ENCODE measurements at places on chromosomes 1 and 21.

DNA sequence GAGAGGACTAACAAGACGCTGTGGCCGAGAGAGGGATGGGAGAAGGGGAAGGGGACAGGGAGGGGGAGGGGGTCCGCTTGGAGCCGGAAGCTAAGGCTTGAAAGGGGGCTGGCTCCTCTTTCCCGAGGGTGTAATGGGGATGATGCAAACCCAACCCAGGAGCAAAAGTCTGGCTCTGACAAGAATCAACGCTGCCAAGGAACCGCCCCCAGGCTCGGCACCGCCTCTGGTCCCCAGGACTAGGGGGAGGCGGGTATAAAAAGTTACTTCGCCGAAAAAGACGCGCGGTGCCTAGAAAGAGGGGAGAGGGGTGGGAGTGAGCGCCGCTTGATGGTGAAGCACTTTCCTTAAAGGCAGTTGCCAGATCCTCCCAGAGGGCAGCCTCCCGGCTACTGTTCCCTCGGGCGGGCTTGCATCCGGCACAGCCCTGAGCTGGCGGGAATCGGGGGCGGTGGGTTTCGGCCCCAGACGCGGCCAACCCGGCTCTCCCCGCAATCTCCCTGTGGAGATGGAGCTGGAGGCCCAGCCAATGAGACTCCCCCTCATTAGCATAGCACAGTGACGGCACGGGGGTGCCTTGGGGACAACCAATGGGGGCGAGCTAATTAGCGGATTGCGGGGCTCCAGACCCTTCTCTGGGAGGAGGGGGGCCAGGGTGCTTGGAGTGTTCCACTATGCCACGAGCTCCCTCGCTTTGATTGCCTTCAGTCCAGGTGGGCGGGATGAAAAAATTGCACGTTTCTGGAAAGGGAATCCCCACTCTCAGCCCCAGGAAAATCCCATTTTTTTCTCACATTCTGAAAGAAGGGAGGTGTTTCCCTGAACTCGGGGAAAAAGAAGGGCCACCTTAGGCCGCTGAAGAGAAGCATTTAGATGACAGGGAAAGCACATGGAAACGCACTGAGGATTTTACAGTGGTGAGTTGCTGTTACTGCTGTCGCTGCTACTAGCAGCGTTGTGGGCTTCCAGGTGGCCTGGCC, at the start of gene KCNT2:
TSS of gene KCNT2 (minus strand) at position 51 of the 980 bp plus-strand sequence. CDS start 131 bp downstream, outside the sequence.
- DNase-seq = no peak

DNA sequence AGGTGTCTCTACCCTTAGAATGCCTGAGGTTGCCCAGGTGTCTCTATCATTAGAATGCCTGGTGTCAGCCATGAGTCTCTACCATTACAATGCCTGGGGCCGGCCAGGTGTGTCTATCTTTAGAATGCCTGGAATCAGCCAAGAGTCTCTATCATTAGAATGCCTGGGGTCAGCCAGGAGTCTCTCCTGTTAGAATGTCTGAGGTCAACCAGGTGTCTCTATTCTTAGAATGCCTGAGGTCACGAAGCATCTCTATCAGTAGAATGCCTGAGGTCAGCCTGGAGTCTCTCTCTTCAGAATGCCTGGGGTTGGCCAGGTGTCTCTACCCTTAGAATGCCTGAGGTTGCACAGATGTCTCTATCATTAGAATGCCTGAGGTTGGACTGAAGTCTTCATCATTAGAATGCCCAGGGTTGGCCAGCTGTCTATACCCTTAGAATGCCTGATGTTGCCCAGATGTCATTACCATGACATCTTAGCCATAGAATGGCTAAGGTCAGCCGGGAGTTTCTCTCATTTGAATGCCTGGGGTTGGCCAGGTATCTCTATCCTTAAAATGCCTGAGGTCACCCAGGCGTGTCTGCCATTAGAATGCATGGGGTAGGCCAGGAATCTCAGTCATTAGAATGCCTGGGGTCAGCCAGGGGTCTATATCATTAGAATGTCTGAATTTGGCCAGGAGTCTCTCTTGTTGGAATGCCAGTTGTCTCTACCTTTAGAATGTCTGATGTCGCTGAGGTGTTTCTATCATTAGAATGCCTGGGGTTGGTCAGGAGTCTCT, 44.0 kb downstream of the RNF187 start:
- DNase-seq = no peak

DNA sequence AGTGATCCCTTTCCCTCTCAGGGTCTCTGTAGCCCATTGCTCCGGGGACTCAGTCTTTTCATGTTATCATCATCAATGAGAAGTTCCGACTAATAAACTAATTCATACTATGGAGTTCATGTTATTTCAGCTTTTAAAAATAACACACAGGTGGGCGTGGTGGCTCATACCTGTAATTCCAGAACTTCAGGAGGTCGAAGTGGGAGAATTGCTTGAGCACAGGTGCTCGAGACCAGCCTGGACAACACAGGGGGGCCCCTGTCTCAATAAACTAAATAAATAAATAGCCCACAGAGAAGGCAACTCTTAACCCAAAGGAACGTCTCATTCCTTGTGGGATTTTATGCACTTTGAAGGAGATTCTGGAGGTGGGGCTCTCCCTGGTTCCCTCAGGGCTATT, 14.5 kb downstream of the MYBPH start:
- DNase-seq = no peak

- no peak for DNase-seq
Observed at GRCh38 chr1:95216292-95216990, 17.6 kb upstream of the RWDD3 start.

DNA sequence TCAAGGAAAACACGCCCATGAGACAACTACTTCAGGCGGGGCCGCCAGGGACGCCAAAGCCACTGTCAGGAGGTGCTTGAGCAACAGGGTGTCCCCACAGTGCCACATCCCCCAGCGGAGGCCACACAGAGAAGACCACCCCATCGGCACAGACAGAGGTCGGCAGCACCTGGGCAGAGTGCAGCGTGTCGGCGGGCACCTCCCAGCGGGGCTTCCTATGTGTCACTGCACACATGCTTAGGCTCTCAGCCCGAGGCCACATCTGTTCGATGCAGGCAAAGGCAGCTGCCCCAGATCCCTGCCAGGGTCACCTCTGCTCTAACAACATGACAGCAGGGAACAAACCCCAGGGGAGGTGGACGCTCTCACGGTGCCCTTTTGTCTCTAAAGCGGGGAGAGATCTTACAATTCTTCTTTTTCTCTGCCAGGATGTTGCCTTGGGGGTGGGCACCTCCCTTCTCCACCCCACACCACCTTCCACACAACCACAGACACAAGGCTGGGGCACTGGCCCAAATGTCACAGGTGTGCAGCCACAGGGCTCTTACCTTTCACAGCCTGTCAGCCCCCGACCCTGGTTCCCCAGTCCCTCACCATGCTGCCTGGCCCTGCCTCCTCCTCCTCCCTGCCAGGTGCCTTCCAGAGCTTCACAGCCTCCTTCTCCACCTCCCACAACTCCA, 4.2 kb downstream of the KRTAP10-8 start:
- DNase-seq = no peak

DNA sequence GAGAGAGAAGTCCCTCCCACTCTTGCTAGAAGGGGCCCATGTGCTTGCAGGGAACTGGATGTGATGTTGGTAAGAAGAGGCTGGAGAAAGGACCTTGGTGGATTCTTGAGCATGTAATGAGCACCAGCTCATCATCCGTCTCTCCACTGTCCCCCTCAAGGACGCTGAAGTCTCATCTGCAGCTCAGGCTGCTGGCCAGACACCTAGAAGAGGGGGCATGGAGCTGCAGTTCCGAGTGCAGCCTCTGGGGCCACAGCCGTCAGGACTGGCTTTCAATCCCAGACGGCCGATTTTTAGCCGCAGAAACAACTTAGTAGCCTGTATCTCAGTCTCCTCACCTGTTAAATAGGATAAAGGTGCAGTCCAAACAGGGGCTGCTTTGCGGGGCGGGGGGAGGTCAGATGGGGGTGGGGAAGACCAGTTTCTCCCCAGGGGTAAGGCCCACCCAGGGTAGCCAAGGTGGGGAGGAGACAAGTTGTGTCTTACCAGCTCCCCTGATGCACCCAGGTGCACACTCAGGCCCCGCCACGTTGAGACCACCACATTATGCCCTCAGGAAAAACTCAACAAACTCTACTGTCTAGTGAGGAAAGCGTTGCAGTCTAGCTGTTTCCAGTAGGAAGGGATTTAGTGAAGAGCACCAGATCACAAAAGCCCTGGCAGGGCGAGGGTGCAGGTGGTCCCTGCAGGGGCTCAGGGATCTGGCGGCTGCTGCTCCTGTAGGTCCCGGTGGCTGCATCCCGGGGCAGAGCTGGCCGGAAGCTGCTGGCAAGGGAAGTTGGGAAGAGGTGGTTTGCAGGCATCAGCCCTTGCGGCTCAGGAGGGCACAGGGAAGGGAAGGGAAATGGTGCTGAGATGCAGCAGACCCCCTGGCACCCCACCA, 29.5 kb downstream of the LDLRAP1 start:
- DNase-seq = peak; percentile 77

GRCh38 chr1:207048041-207048440, 3.0 kb downstream of the YOD1 start:
- DNase-seq = no peak

GRCh38 chr1:226697929-226698544, 41.0 kb downstream of the ITPKB start:
- no peak for DNase-seq

GRCh38 chr1:99544328-99544727, 101.6 kb upstream of the PALMD start:
- no peak for DNase-seq

DNA sequence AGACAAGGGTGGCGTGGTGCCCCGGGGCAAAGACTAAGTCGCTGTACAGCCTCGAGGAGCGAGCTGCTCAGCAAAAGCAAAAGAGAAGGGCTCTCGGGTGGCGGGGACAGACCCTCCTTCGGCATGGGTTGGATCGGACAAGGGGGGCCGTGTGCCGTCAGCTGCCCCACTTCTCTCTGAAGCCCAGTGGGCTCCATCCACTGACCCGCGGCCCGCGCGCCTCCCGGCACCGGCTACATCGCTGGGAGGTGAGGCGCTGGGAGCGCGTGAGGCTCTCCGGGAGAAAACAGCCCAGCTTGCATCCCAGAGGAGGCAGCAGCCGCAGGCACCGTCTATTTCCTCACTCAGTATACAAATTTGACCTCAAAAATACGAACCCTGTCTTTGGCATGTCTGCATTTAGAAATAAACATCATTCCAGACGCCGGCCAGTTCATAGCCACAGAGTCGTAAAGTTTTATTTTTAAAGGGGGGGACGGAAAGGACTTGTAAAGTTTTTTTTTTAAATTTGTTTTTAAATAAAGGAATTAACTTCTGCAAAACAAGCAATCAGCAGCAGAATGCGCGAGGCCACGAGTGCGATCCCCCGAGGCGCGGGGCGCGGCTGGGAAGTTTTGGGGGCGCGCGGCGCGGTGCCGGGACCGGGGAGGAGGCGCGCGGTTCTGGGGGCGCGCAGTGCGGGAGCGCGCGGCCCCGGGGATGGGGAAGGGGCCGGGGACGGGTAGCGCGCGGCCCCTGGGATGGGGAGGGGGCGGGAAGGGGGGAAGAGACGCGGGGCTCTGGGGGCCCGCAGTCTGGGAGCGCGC, 689 bp upstream of the GPR137B start:
- DNase-seq = peak; percentile 60

DNA sequence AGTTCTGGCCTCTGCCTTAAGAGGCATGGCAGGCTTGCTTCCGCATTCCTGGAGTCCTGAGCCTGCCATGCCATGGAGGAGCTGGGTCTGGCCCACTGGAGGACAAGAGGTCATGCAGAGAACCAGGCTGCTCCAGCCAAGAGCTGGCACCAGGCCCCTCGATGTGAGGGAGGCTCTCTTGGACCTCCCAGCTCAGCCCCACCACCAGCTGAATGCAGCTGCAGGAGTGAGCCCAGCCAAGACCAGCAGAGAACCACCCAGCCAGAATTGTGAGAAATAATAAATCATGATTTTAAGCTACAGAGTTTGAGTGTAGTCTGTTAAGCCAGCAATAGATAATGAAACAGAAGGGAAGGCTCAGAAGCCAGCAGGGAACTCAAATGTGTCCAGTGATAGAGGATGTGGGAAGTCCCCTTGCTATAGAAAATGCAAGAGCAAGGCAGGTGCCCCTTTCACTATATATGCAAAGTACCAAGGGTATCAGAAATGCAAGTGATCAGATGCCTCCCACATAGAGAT, 118.4 kb downstream of the HIVEP3 start:
- DNase-seq = no peak

DNA sequence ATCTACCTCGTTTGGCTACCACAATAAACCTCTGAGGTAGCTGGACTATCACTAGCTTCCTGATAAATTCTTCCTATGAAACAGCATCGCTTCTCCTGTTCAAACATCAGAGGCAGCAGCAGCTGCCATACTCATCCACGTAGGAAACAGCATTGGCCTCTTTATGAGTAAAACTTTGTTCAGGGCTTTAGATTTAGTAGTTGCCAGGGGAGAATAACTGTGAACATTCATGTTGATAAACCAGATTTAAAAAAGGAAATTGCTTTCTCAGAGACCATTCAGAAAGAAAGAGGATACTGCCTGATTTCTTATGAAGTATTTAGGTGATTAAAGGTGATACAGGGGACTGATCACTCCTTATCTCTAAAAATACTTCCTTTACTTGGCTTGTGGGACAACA, 7.2 kb downstream of the CEP170 start:
- DNase-seq = no peak

GRCh38 chr21:34688145-34688544, 19.4 kb downstream of the CLIC6 start:
- no peak for DNase-seq

DNA sequence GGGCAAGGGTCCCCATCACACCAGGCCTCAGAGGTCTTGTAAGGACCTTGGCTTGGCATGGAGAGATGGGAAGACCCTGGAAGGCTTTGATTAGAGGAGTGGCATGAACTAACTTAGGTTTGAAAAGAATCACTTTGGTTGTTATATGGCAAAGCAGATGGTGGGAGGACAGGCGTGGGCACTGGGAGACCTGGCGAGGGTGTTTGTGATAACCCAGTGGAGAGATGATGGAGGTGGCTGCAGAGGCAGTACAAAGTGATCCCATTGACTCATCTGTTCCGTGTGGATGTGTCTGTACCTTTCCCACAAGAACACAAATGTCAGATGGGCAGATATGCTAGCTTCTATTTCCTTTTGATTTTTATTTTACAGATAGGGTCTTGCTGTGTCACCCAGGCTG, 168.3 kb downstream of the SLC35F3 start:
- DNase-seq = no peak

GRCh38 chr1:4309676-4310320, 344.6 kb upstream of the AJAP1 start:
- no peak for DNase-seq

GRCh38 chr1:59433440-59433813, 136.5 kb downstream of the FGGY start:
- DNase-seq = no peak

DNA sequence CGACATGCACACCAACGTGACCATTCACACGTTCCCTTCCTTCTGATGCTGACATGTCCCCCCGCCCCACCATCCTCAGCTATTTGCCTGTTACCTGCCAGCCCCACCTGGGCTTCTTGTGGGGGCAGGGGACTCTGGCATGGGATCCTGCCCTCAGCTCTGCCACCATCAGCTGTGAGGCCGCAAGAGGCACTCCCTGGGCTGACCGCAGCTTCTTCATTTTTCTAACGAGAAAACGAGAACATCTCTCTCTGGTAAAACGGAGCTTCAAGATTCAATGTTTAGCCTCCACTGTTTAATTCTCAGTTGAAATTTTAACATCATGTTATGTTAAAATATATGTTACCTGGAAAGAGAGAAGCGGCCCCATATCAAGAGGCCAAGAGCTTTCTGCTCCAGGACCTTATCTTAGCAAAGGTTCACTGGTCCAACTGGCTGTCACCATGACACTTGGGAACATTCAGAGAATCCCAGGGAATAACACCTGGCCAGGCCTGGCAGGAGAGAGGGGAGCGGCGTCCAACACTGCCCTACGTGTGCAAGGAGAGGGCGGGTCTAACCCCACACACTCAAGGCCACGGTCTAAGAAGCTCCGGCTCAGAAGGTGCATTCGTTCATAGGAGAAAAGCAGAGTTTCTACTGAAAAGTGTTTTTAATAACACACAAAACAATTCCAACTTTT, 51.3 kb downstream of the HLCS start:
- DNase-seq = no peak

GRCh38 chr1:5513846-5514526, 478.2 kb downstream of the NPHP4 start:
- DNase-seq = no peak

Measured in GM12891 (cell line).